GM13977 (cell line): ENCODE measurements at places on chromosomes 12 and 14.

GRCh38 chr12:50790081-50790480 lies 26.2 kb downstream of the ATF1 start:
- DNase-seq: no peak

DNA sequence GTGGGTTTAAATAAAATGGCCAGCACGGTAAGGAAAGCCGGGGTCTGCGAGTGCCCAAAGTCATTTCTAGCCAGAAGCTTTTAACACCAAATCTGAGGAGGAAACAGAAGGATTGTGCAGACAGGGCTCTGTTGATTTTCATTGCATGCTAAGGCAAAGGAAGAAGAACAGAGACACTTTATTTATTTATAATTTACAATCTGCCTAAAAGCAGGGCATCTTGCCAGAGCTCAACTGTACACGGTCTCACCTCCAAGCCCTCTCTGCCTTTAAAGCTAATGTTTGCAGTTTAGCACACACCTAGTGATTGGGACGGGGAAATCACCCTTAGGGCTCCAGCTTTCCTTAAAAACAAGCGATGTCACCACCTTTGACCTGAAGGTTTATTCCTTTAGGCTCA lies 4.0 kb downstream of the KCNA5 start:
- no peak for DNase-seq

DNA sequence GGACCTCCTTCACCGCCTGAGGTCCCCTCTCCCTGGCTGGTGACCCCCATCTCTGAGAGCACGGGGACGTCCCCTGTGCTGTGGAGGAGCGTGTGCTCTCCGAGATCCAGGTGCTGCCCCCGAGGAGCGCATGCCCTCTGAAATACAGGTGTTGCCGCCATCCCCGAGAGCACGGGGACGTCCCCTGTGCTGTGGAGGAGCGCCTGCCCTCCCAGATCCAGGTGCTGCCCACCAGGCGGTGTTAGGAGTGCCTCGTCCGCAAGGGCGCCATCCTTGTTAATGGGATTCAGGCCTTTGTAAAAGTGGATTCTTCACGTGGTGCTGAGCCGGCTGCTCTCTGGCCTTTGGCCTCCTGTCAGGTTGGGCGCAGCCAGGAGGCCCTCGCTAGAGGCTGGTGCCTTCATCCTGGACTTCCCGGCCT lies 10.1 kb downstream of the NOC4L start:
- no peak for DNase-seq

GRCh38 chr12:100279607-100280244 lies 12.7 kb downstream of the SCYL2 start:
- no peak for DNase-seq

GRCh38 chr14:69779088-69779487 lies 12.1 kb downstream of the SRSF5 start:
- DNase-seq: no peak

- DNase-seq: no peak
These were observed 458.8 kb downstream of the TMEM117 start for GRCh38 chr12:44294649-44295048.

GRCh38 chr14:76810953-76811400 lies 1.7 kb downstream of the ANGEL1 start:
- peak; percentile 40 for DNase-seq

- DNase-seq: no peak
These were observed 11.7 kb downstream of the COCH start for GRCh38 chr14:30885840-30886740.

DNA sequence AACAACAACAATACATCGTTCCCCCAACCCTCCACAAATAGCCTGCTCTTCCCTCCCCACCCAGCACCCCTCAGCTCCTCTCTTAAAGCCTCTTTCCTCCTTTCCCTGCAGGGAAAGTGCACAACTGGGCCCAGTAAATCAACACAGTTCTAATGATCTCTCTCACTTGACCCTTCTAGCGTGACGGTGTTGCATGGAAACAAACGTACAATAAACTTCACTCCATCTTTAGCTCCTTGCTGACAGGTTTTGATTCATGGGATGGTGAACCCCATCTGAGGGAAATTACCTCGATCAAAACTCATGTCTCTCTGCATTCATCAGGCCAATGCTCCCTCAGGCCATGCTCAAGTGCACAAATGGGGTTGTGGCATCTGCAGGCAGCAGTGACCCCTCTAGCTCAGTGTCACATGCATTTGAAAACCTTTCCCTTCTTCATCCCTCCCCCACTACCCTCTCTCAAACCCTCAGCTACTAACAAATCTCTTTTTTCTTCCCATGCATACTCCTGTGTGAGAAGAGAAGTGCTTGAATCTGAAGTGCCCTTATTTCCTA lies 22.9 kb downstream of the GDF11 start:
- no peak for DNase-seq

DNA sequence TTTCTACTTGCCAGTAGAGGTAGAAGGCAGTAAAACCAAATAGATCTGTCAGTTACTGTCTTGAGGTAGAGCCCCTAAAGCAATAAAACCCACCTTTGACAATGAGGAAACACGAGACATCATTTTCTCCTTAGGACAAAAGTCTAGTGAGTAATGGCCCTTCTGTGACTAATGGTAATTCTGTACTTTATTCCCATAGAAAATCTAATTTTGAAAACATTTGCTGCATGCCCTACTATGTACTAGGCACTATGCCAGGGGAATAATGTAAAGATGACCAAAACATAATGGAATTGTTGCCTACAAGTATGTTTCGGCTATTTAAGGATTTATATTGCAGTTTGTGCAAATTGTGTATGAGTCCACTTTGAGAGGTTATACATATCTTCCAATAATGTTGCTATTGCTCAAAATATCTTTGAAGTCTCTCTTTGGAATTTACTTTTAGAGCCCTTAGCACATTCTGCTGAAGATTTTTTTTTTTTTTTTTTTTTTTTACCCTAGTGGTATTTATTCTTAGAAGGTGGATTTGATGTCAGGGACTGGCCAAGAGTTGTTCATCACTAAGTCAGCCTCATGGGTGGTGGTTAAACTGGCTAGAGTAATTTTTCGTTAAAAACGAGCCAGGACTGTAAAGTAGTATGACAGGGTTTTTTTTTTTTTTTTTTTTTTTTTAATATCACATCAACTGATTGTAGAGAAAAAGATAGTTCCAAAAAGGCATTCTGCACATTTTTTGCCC lies 109.7 kb downstream of the CRADD start:
- no peak for DNase-seq

DNA sequence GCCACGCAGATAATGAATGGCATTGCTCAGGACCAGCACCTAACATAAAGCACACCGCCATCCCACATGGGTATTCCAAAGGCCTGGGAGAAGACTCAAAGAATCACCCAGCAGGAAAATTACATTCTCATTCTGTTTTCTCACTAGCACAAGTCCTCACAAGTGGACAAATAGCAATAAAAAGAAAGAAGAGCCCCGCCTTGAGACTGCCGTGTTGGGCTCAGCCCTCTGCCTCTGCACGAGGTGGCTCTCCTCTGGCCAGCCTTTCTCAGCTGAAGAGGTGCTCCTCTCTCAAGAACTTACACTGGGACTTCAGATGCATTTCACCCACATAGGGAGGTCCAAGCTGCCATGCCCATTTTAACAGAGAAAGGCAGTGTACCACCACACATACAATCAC lies 207.5 kb downstream of the SPTSSA start:
- DNase-seq: no peak

DNA sequence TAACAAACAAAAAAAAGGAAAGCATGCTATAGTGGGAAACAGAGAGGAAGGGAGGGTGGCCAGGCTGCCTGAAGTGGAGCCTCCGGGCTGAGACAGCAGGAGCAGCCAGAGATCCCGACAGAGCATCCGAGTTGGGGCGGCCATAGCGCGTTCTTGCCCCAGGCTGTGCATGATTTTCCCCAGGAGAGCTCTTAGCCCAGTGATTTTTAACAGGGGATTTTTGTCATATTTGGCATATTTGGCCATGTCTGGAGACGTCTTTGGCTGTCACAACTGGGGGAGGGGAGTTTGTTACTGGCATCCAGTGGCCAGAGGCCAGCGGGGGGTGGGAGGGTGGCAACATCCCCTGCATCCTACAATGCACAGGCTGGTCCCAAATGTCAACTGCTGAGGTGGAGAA lies 23.6 kb downstream of the BDKRB1 start:
- DNase-seq: no peak

- DNase-seq: peak; percentile 60
These were observed 89.7 kb downstream of the TMCC3 start for GRCh38 chr12:94560431-94561221.

GRCh38 chr12:125329239-125330102 lies 264.2 kb downstream of the AACS start:
- DNase-seq: no peak

- no peak for DNase-seq
These were observed 40.4 kb upstream of the VRK1 start for GRCh38 chr14:96756745-96757144.

- no peak for DNase-seq
These were observed 2.5 kb downstream of the DUSP6 start for GRCh38 chr12:89349814-89350213.

GRCh38 chr14:21399311-21399870 lies 15.6 kb upstream of the SUPT16H start:
- DNase-seq: no peak

- no peak for DNase-seq
These were observed 1183.7 kb downstream of the AACS start for GRCh38 chr12:126248871-126249403.

GRCh38 chr12:113697651-113698509 lies 226.2 kb upstream of the LHX5 start:
- no peak for DNase-seq

DNA sequence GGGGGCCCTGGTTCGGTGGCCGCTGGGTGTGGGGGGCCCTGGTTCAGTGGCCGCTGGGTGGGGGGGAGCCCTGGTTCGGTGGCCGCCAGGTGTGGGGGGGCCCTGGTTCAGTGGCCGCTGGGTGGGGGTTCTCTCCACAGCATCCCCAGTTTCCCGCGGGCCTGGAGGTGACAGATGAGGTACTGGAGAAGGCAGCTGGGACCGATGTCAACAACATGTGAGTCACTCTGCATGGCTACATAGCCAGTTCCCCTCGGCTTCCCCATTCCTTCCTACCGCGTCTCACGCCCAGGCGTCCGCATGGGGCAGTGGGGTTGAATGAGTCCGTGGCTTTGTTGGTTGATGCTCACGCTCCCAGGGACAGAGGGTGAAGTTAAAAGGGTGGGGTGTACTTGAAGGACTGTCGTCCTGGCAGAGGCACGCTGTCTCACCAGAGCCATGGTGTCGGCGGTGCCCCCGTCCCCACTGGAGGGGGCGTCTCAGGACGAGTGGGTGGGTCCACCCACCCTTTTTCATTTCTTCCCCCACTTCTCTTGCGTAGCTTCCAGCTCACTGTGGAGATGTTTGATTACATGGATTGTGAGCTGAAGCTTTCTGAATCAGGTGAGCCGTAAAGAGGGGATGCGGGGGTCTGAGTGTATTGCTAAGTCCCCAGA lies 15.6 kb downstream of the HIP1R start:
- no peak for DNase-seq

DNA sequence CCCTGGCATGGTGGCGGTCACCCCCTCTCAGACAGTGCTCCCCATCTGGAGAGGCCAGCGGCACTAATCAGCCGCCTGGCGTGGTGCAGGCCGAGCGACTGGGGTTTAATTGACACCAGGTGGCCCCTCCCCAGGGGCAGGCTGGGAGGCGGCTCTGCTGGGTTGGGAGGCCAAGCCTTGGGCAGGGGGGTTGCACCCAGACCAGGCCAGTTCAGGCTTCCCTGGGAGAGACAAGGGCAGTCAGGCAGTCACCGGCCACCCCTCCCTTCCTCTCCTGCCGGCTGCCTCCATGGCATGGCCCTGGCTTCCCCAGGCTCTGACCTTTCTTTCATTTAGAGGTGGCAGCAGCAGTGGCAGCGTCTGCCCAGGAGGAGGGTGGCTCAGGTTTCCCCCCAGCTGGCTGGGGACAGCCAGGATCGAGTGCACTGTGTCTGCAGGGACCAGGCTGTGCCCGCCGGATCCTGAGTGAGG lies 78.1 kb upstream of the NOS1 start:
- DNase-seq: no peak

GRCh38 chr14:31536201-31536960 lies 24.8 kb upstream of the NUBPL start:
- no peak for DNase-seq

DNA sequence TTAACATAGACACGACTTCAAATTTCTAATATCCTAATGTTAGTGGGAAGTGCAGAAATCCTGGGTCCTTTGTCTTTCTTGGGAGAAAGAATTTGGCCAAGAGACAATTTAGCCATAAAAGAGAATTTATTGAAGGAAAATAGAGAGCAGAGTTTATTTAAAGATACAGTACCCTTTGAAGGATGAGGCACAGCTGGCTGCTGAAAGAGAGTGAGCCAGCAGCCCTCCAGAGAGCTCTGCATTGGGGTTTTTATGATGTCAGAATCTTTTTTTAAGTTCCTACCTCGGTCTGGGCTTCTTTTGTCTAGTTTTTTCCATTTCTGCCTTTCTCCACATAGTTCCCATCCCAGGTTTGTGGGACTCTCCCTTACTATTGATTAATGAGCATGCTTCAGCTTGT lies 37.5 kb downstream of the CCER1 start:
- no peak for DNase-seq

DNA sequence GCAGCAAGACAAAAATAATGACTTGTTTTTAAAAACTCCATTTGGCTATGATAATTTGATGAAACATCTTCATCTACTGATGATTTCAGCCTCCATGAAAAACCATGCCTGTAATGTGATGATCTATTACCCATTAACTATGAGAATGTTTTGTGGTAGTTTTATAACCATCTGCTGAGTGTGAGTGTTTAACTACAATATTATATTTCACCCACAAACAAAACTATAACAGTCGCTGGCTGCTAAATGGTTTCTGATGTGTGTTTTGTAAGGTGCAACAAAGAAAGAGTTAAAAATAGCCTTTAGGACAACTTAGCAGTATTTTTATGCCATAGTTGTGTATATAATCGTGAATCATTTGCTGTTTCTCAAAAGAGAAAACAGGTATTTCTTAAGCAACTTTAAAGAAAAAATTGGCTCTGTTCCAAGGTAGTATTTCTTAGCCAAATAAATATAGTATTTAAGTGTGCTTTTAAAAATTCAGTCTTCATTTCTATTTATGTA lies 4.9 kb downstream of the PTHLH start:
- DNase-seq: no peak

DNA sequence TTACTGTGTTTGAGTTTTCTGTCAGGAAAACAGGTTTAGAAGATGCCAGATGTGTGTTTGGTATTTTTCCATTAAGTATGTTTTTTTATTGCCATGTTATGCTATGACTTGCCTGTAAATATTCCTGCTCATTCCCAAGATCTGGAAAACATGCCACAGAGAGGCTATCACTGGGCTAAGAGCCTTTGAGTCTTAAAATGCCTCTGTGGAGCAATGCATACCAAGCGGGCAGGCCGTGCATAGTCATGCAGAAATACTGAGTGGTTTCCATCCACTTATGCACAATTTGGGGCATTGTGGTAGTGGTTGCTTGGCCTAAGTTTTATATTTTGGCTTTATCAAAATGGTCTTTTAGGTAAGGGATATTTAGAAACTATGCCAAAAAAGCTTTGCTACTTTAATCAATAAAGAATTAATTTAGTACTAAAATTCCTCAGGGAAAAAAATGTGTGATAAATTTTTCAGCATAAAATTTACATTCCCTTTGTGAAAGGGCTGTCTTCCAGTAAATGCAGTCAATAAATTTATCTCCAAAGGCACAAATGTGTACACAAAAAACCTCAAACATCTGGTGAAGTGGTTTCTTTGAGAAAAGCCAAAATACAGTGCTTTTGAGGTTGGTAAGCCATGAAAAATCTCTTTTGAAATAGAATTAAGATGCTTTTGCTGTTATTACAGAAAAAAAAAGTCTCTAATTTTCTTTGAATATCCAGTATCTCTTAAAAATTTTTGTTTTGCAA lies 341.3 kb upstream of the FBXO33 start:
- no peak for DNase-seq
